Stimulated activated CD8-positive, alpha-beta memory T cell treated with anti-CD3 and anti-CD28 coated beads, Interleukin-2, amount 100 ng/mL, for 1 hour (primary cell): ENCODE measurements at places on chromosomes 7 and 10.

GRCh38 chr10:69086001-69086509 is 1.8 kb upstream of the SRGN start:
- DNase-seq, result no peak

DNA sequence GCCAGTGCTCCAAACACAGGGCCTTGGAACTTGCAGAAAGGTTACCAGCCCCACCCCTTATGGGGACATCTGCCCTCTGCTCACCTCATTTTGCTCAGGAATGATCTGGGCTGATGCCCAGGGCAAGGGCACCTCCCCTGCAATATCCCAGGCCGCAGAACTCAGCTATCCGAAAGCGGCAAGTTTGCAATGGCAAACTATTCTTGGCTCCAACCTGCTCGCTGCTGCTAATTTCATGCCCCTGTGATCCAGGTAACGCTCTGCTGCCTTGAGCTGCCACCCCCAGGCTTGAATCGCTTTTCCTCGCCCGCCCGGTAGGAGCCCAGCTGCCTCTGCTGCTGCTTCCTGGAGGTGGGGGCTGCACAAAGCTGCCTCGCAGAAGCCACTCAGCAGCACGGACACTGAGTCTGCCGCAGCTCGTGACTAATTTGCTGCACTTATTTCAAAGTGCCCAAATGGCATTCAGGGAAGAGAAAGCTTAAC is 18.2 kb downstream of the SLC29A3 start:
- DNase-seq, result no peak

DNA sequence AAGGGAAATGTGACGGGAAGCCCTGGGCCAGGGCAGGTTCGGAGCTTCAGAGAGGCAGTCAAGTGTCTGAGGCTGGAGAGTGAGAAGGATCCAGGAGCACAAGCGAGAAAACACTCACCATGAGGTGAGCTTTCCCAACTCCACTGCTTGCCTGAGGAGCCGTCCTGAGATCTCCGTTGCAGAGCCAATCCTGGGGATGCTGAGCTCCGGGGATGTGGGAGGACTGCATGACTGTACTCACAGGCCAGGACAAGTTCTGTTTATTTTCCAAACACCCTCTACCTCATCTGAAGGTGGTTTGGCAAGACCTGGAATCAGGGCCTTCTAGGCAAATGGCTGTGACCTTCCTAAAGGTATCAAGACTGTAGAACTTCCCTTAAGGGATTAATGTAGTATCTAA is 38.7 kb downstream of the GLI3 start:
- DNase-seq, result no peak

DNA sequence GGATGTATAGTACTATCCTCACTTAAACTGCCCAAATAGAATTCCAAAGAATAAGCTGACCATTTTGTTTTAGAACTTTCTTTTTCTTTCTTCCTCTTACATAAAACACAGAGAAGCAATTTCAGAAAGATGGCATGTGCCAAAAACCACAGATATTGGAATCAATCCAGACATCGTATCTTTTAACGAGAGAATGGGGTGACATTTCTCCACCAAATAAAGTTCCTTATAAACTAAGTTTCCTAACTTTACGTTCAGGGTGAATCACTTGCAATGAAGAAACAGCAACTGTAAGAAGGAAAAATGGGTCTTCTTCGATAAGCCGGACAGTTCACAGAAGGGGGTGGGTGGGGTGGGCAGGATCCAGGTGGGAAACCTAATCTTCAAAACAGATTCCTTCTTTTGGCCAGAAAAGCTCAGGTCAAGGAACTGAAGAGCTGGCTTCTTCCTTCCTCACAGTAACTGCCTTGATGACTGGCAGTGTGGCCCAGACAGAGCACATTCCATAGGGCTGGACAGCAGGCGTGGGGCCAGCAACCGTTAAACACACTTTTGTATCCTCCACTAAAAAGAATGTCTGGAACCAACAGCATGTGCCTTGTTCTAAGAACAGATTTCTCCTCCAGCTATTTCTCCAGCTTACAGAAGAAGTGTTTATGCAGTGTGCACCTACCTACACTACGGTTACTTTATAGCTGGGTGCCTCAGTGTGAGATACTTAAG is 31.5 kb downstream of the CREB3L2 start:
- DNase-seq, result no peak

DNA sequence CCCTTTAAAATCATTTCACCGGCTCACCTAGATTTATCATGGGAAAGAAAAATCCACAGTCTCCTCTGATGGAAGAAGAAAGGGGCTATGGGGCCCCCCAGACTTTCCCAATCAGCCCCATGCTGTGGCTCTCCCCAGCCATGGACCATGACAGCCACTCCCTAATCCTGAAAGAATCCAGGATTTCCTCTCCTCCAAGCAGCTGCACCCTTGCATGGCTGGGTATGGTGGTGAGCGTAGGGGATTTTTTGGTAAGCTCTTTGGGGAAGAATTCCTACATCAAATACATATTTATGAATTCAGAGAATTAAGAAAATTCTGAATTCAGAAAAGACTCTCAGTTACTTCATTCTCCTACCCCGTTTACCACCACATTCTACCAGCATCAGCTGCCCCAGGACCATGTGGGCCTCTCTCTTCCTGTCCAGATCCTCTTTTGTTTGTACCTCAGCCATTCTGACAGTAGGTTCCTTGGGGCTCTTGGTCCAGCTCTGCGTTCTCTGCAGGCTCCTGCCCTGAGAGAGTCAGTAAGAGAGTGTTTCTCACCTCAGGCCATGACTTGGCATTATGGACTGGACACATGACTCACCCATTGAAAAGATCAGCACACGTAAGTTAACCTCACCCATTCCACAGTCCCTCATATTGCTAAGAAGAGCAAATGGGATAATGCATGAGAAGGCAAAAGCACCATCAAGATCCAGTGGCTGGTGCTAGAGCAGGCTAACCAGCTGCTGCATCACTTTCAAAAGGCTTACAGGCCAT is 337.8 kb downstream of the ELMO1 start:
- DNase-seq, result no peak

- no peak for DNase-seq
Measured at GRCh38 chr10:8041992-8042720, 12.3 kb upstream of the GATA3 start.

DNA sequence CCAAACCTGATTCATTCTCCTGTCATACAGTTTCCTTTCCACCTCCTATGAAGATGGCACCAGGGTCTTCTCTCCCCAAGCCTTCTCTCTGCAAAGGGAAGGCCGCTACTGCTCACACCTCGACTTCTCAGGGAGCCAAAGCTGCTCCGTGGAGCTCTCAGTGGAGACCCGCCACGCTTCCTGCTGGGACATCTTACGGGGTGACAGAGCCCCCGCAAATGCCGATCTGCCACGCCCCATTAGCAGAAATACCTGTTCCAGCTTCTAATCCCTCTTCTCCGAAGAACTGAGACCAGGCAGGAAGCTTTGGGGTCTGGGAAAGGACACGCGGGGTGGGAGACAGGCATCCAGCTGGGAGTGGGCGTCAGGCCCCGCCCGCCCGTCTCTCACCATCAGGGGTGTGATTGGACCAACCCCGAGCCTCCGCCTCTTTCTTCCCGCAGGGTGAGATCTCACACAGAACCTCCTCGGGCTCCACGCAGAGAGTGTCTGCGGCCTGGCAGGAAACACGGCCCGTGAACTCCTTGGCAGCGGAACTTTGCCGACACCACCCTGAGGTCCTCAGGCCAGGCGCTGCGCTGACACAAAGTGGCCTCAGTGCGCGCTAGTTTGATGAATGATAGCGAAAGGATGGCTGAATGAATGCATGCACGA is 12.0 kb upstream of the CALML5 start:
- no peak for DNase-seq

- DNase-seq, result no peak
Measured at GRCh38 chr7:141378405-141378804, 172.8 kb upstream of the AGK start.

DNA sequence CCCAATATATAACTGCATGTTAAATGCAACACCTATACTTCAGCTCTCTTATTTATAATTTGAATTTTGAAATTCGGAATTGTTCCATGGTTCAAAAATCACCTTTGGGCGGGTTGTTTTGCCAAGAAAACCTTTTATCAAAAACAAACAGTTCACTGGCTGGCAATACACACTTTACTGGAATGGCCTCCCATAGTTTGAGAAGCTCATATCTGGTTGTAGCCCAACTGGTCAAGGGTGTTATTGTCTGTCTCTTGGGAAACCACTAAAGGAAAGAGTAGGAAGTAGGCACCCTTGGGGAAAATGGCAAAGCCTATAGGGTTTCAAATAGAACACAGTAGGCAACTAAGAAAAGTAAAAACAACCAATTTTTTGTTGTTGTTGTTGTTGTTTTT is 117.9 kb downstream of the HIPK2 start:
- no peak for DNase-seq

DNA sequence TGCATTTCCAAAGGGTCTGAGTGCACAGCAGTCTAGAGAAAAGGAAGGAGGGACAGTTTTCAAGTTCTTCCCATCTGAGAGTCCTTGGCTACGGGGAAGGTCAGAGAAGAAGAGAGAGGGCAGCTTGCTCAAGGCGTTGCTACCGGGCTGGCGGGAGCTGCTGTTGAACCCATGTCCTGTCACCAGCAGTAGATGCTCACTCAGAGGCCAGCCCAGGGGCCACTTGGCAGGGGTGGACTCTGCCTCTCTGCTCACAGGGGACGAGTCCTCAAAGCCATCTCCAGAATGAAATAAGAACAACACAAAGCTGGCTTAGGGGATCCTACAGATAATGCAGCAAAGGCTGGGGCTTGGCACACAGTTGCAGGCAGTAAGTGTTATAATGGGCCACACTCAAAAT is 231.5 kb downstream of the TNS3 start:
- no peak for DNase-seq

DNA sequence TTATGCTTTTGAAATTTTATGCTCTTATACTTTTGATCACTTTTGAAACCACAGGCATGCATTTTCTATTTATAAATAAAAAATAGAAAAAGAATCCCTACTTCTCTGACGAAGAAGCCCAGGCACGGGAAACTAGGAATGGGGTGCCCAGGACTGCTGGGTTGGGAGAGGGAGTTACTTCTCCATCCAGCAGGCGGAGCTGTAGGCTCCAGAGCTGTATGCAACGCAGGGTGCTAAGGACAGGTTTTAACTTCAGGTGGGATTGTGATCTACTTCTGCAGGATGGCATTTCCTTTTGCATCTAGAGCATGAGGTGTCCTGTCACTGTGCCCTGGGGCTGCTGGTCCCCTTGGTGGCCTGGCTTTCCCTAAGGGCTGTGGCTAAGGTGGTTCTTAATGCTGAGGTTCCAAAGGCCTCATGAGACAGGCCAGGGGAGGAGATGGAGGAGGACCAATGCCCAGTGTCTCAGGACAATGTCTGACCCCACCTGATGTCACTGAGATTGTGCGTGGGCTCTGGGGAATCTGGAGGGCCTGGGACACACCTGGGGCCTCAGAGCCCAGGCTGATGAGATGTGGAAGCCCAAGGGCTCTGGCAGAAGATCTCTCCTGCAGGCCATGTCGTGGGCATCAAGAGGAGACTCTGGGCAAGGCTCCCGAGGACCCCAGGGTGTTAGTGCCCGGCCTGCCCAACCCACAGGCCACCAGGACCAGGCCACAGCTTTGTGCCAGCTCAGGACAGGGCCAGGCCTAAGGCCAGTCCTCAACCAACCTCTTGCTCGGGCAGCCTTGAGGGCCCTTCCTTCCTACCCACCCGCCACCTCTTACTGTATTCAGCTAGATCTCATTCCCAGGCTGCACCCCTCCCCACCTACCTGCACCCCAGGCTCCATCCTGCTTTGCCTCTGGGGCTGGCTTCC is 507 bp downstream of the CCDC201 start:
- DNase-seq, result no peak

DNA sequence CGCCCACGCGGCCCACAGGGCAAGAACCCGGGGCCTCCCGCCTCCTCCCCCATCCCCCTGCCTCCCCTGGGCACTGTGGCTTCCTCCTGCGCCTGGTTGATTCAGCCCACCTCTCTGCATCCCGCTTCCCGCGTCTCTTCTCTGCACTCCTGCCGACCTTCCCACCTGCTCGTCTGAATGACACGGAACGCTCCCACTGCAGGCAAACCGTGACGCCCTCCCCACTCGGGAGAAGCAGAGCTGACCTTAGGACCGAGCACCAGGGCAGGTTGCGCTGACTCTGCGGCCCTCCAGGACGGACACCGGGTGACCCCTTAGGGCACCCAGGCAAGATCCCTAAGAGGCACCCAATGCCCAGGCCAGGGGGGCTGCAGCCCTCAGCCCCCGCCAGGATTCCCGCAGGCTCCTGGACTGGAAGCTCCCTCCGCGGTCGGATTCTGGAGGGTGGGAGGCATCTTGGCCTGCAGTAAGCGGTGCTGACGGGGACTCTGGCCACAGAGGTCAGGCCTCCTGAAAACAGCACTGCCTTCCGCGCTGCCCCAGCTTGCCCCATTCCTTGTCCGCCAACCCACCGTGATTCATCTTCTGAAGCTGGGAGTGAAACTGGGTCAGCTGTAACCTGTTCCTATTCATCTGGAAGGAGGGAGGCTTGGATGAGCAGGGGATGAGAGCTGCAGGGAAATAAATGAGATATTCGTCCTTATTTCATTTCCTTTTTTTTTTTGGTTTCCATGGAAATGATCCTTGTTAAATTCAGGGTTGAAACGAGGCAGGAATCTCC is 990 bp downstream of the CALML3 start:
- DNase-seq, result no peak

DNA sequence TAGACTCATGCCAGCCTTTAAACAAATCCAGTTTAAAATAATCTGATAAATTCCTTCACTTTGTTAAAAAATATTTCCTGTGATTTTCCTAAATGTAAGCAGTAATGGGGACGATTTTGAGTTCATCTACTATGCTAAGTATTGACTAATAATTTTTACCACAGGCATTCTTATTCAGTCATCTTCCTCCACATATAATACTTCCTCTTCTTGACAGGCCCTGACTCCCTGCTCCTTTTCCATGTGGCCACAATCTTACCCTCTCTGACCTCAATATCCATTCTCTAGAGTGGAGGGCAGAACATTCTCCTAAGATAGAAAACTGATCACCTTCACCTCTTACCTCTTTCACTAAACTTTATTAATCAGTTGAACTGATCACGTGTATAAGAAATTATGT is 7.8 kb downstream of the DNAJC2 start:
- no peak for DNase-seq

DNA sequence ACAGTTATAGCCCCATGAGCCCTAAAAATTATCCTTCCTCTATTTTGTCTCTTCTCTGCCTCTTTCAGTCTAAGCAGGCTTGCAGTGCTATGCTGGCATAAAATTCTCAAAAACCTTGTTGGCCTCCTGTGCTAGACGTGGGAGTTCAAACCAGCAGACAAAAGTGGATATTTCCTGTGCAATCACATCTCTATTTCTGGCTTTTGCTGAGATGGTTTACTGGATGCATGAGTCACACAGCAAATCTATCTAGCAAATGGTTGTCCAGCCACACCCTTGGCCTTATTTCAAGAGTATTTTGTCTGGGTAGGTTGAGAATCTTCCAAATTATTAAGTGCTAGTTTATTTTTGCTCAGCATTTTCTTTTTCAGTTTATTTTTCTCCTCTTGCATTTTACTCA is 370.8 kb downstream of the CDC14C start:
- DNase-seq, result no peak
